ENCODE measurements at places on chromosomes 16 and 17.

GRCh38 chr17:32899236-32900013 is 22.5 kb upstream of the MYO1D start:
- no peak for DNase-seq

- no peak for DNase-seq
Measured at GRCh38 chr16:31010585-31011325, at the start of gene STX1B. STX1B (minus strand) TSS chr16:31010638; CDS start chr16:31010396, 242 bp downstream.

DNA sequence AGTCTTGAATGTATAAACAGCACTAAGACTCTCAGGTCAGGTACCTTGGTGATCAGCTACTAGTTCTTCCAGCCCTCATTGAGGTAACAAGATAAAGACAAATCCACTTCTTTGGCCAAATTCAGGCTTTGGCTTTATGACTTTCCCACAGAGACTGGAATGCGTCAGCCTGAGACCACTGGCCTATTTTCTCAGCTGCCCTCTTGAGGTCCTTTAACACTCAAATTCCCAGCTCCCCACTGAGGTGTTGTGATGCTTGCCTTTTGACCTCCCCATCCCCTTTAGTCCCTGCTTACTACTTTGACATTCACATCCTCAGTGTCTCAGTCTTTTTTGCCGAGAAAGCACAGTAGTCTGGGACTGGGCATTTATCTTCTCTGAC is 10.6 kb downstream of the TNFAIP1 start:
- no peak for DNase-seq

- no peak for DNase-seq
Measured at GRCh38 chr16:9525037-9525436, 433.6 kb downstream of the HAPSTR1 start.

- DNase-seq = no peak
Measured at GRCh38 chr17:41813152-41813680, 412 bp downstream of the FKBP10 start.

- peak; percentile 92 for DNase-seq
Measured at GRCh38 chr16:66130296-66130905, 236.1 kb upstream of the CDH5 start.
